ENCODE measurements at places on chromosomes 12 and 14.

GRCh38 chr14:23057757-23058653 is 685 bp upstream of the CDH24 start:
- DNase-seq = peak; percentile 73

DNA sequence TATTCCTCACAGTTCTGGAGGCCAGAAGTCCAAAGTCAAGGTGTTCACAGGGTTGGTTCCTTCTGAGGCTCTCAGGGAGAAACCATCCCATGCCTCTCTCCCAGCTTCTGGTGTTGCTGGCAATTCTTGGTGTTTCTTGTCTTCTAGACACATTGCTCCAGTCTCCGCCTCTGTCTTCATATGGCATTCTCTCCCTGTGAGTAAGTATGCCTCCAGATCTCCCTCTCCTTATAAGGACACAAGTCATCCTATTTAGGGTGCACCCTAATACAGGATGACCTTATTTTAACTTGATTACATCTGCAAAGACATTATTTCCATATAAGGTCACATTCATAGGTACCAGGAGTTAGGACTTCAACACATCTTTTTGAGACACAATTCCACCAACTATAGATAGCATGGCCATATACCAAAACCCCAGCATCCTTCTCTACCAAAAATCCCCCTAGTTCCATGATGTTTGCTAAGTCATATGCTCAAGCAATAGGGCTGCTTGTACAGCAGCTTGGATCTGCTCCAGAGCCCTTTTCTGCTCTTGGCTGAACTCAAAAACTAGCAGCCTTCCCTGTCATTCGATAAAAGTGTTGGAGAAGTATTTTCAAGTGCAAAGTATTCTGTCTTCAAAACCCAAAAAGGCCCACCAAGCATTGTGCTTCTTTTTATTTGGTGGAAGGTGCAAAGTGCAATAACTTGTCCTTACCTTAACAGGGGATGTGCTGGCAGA is 79.2 kb upstream of the CMKLR1 start:
- DNase-seq = no peak

DNA sequence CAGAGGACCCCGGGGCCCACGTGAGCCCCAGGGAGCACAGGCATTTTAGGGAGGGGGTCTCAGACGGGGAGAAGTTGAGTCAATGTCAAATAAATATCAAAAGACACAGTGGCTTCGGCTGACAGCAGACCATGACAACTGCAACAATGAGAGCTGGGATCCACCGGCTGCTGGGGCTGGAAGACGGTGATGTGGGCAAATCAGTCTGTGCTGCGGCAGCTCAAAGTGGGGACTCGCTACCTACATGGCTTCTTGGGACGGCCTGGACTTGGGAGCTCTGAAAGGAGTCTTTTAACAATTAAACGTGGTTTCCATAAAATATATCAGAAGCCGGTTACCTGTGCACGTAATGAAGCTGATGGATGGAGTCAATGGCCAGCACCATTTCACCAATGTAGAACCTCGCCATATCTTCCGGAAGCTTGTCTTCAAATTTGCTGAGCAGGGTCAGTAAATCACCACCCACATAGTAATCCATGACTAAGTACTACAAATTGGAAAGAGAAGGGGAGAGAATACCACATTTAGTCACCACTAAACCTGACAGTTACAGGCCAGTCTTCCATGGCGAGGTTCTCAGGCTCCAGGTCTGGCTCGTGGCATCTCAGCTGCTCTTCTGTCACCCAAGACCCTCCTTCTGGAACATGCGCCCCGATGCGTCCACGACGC is 58.0 kb downstream of the CDC42BPB start:
- DNase-seq = no peak

GRCh38 chr12:21483531-21483930 is 17.9 kb downstream of the RECQL start:
- no peak for DNase-seq

- peak; percentile 8 for DNase-seq
Measured at GRCh38 chr14:67722293-67722692, 20.6 kb downstream of the RDH12 start.

GRCh38 chr14:55366271-55366670 is 45.4 kb downstream of the ATG14 start:
- no peak for DNase-seq

GRCh38 chr12:76084863-76085519 is 506 bp upstream of the NAP1L1 start:
- peak; percentile 20 for DNase-seq

DNA sequence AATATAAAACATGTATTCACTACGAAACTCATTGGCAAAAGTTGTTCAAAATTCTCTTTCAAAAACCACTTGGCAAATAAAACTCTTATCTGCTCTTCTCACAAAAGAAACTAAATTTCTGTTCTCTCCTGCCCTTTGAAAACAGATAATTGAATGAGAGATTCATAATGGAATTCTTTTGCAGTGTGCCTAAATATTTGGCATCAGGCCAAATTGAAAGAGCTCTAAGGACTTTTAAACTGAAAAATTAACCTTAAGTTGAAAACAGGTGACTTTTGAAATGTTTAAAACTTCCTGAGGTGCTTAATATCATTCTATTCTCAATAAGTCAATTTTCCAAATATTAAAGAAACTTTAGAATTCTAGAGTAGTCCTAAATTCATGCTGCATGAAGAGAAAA is 136.4 kb downstream of the FSCB start:
- no peak for DNase-seq

DNA sequence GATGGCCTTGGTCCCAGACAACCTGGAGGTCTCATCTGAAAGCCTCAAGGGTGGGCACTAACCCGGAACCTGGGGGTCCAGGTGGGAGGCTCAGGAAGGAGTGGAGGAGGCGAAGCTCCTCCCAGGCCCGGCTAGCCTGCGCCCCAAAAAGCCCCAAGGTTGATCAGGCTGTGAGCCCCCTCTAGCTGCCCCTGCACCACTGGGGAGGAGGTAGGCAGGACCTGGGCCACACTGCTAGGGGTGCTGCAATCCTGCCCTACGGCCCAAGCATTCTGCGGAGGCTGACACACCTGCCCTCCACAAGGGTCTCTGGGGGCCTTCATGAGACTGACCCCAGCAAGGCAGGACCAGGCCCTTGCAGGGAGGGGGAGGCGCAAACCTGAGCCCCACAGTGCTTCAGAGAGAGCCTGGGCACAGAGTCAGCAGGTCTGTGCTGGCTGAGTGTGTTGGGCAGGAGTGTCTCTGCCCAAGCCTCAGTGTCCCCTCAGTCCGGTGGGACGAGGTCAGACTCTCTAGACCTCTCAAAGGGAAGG is 51.9 kb downstream of the CCDC85C start:
- DNase-seq = no peak

GRCh38 chr12:69651922-69652321 is 41.2 kb upstream of the LRRC10 start:
- no peak for DNase-seq

DNA sequence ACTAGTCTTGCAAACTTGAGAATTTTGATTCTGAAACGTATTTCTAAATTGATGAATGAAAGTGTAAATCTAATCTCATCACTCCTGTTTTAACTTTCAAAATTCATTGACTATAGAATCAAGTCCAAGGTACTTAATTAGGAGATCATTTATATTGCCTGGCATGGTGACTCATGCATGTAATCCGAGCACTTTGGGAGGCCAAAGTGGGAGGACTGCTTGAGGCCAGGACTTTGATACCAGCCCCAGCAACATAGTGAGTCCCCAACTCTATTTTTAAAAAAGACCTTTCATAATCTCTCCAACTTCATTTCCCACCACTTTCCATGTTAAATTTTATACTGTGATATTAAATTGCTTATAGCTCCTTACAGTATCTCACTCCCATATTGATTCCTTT is 3.0 kb upstream of the MIPOL1 start:
- no peak for DNase-seq

DNA sequence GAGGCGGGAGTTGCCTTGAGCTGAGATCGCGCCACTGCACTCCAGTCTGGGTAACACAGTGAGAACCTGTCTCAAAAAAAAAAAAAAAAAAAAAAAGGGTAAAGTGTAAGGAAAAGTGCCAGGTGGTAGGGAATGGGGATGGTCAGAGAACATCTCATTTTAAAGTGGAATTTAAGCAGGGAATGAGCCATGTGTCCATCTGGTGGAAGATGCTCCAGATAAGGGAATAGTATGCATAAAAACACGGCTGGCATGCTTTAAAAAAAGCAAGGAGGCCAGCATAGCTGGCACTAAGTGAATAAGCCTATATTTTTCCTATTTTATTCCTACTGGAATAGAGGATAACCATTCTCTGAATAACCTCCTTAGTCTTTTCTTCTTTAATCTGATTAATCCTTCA is 33.7 kb downstream of the FAM186A start:
- DNase-seq = no peak

DNA sequence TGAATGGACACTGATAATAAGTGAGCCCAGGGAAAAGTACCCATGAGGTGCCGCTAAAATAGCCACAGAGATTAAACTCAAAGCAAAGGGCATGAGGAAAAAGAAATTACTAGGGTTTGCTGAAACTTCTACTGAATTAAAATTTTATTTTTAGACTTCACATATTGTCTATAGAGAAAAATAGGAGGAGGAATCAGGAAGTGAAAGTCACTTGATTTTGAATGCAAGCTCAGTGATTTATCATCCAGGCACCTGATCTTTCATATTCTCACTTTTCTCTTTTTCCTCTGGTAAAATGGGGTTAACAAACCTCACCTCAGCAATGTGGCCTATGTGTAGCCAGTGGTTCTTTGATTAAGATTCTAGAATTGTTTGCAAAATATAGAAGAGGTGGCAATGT is 479.8 kb downstream of the BCL11B start:
- no peak for DNase-seq

DNA sequence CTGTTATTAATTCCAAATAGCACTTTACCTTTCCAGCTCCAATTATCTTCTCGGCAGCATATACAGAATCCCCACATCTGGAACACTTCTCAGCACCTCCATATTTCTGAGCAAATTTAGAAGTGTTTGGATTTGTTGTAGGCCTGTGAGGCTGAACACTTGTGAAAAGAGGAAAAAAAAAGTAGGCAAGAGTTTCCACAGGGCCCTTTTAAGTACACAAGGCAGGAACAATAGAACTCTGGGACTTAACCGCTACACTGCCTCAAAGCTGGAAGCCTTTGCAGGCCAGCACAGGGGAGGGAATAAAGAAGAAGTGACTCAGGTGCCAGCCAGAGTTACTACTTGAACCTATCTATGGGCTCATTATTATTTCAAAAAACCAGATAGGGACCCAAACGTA is 18.6 kb downstream of the CSRP2 start:
- no peak for DNase-seq

- no peak for DNase-seq
Measured at GRCh38 chr12:121117226-121117777, 15.4 kb upstream of the P2RX7 start.

- DNase-seq = no peak
Measured at GRCh38 chr14:79920180-79920692, 291.1 kb downstream of the DIO2 start.

DNA sequence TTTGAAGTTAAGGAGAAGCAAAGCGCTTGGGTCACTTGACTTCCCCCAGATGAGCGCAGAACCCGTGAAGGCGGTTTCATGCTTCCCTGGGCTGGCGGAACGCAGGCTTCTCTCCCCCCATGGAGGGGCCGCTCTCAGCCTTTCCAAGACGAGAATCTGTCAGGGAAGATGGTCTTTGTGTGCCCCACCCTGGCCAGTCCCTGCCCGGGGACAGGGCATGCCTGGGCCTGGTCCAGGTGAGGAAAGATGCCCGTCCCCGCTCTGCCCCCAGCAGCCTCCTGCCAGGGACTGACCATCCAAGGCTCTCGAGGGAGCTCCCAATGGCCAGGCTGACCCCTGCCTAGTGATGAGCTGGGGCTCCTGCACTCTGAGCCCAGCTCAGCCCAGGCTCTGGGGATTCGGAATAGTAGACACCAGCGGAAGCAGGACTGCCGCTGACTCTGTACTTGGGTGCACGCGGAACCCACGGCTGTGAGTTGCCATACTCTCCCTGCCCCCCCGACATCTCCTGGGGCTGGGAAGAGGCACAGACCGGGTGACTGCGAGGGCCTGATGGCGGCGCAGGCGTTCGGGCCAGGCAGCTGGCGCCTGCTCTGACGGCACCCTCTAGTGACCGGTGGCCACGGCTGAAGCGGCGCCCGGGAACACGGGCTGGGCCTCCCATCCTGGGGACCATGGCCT is 142.2 kb upstream of the FKBP4 start:
- no peak for DNase-seq

- no peak for DNase-seq
Measured at GRCh38 chr12:97300891-97301290, 161.7 kb upstream of the RMST start.

- DNase-seq = no peak
Measured at GRCh38 chr12:50569876-50570275, 65.1 kb downstream of the DIP2B start.

GRCh38 chr12:77606348-77606747 is 224.3 kb upstream of the NAV3 start:
- no peak for DNase-seq

GRCh38 chr14:86193756-86194155 is 663.8 kb downstream of the FLRT2 start:
- DNase-seq = no peak

DNA sequence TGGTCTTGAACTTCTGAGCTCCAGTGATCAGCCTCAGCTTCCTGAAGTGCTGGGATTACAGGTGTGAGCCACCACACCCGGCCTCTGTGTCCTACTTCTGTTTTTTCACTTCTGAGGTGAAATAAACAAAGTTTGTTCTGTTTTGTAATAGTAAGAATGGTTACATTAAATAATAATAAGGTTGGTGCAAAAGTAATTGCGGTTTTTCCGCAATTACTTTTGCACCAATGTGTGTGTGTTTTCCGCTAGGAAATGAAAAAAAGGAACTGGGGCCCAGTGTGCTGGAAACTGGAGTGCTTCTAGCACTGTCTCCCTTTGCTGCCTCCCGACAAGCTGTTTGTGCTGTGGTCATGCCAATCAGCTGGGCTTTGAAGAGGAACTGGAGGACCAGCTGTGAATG is 140.9 kb downstream of the NTS start:
- DNase-seq = no peak

DNA sequence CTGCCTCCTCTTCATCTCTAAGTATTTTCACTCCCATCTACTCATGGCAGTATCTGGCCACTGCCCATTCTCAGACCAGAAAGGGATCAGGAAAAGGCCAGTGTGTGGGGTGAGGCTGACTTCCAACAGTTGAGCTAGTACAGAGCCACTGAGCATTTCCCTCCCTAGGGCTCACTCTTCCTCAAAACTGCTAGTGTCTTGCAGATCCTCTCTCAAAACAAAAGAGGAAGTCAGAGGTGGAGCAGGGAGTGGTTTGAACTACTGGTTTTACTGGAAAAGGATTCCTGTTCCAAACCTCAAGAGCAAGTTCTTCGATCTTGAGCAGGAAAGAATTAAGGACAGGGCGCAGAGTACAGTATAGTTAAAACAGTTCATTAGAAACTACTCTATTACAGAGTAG is 11.7 kb upstream of the RNASE10 start:
- no peak for DNase-seq

- DNase-seq = no peak
Measured at GRCh38 chr12:5499566-5500330, 67.8 kb downstream of the NTF3 start.

DNA sequence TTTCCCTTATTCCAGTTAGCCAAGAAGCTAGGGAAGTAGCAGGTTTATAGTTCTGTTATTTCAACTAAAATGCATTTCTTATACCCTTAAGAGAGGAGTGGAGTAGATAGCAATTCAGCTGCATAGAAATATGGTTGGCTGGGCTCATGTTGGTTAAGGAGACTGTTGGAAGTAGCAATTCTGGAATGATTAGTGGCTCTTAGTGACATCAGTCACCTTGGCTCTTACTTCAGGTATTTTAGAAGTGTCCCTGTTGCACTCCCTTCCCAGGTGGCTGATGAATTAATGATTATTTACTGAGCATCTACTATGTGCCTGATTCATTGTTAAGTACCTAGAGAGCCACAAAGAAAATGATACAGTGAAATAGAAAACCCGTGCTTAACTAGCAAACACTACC is 128.1 kb downstream of the MGST1 start:
- DNase-seq = no peak

- DNase-seq = no peak
Measured at GRCh38 chr14:65042731-65043372, 56.2 kb downstream of the FNTB start.

Data from astrocyte of the cerebellum (primary cell).